ENCODE measurements at places on chromosomes 12 and 14. TPM values are rescaled to one million over a fixed set of nuclear protein-coding genes. Genes with fewer than 3 reads are reported as not detected.

Gene TFCP2
- 10.3 TPM for total RNA-seq

Gene RIPK3
- total RNA-seq, result 3.9 TPM

Gene SLC2A14
- total RNA-seq, result not detected

Gene FOXA1
- 0.07 TPM for total RNA-seq

Gene SLC39A9
- 129 TPM for total RNA-seq

Gene AKAP3
- total RNA-seq, result 0.79 TPM

Gene KRT2
- not detected for total RNA-seq

Gene NKX2-1
- total RNA-seq, result not detected

Gene LPAR5
- 0.04 TPM for total RNA-seq

Gene FRS2
- total RNA-seq, result 17.9 TPM

Gene CLEC9A
- not detected for total RNA-seq

Gene SLIRP
- total RNA-seq, result 313 TPM

Gene GLIPR1L1
- not detected for total RNA-seq

Gene FITM1
- total RNA-seq, result not detected

Gene TPPP2
- not detected for total RNA-seq

Gene IL31
- not detected for total RNA-seq

Gene EPS8
- 35.0 TPM for total RNA-seq

Gene SIX6
- total RNA-seq, result not detected

Gene LIN7A
- 0.07 TPM for total RNA-seq

Gene RNASE3
- total RNA-seq, result not detected

Gene METTL17
- total RNA-seq, result 33.2 TPM

Gene FSCB
- total RNA-seq, result not detected

Gene FIGNL2
- 0.18 TPM for total RNA-seq

Gene TPH2
- 0.14 TPM for total RNA-seq

Gene ACOT6
- total RNA-seq, result not detected

Gene SPSB2
- 5.8 TPM for total RNA-seq

Gene CCNK
- total RNA-seq, result 36.1 TPM

Gene DEPDC4
- 0.20 TPM for total RNA-seq

Gene MYF6
- total RNA-seq, result not detected

Gene KRT82
- not detected for total RNA-seq

Gene MYH6
- total RNA-seq, result not detected

Gene IFNG-AS1
- not detected for total RNA-seq

Gene HHIPL1
- 2.2 TPM for total RNA-seq

Gene TC2N
- total RNA-seq, result not detected

Gene FBXW8
- 6.1 TPM for total RNA-seq

Gene TRAF3
- 26.6 TPM for total RNA-seq

Gene LHX5
- not detected for total RNA-seq

Gene ZNF740
- 14.1 TPM for total RNA-seq

Gene CKB
- total RNA-seq, result 3.4 TPM

Gene BHLHE41
- 0.26 TPM for total RNA-seq

Gene CNTN1
- 0.79 TPM for total RNA-seq

Gene WNT1
- not detected for total RNA-seq

Gene ABCD2
- total RNA-seq, result not detected

Gene IL22
- total RNA-seq, result not detected
